ENCODE measurements at places on chromosomes 1 and 21.
A peak's percentile ranks its signal among the peaks of the same experiment; 100 is the strongest.

GRCh38 chr21:35509001-35509704, 460.1 kb upstream of the RUNX1 start:
- no peak for DNase-seq

- DNase-seq: no peak
Observed at GRCh38 chr1:158055854-158056253, 62.4 kb downstream of the KIRREL1 start.

DNA sequence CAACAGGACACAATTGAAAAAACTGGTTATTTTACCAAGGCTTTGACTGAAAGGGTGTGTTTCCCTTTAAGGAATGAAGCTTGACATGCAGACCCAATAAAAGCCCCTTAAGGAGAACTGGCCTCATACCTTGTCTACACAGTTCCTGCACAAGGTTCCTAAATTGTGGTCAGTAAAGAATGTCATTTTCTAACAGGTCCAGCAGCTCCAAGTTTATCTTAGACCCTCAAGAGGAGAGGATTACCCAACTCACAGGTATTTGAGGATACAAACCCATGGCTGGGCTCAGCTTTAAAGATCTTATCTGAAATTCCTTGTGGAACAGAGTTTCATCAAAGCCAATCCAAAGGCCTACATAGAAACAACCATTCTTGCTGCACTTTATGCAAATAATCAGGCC, 31.4 kb upstream of the CBR3 start:
- DNase-seq: no peak

GRCh38 chr21:28339403-28339802, 653.3 kb downstream of the LTN1 start:
- DNase-seq: no peak

DNA sequence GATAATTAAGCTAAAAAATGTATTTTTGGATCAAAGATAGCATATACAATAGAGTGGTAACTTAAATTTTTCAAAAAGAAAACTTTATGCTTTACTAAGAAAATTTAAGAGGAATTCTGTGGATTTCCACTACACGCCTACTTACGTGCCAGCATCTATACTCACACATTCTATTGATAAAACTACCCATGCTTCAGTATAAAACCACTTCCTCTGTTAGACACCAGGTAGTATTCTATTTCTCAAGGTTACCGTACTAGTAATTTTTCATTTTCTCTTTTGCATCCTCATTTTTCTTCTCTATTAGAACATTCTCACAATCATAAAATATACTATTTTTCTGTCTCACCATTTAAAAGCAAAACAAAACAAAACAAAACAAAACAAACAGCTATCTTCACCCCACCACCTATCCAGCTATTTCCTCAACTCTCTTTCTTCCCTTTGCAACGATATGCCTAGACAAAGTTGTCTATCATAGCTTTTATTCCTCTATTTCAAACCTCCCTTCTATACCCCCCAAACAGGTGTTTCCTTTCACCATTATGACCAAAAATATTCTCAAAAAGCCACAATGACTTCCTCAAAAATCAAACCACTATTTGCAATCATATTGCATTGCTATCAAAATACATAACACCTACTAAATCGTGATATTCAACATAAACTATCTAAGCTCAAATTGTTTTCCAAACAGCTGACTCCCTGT, 1652.0 kb downstream of the MRPL39 start:
- no peak for DNase-seq

DNA sequence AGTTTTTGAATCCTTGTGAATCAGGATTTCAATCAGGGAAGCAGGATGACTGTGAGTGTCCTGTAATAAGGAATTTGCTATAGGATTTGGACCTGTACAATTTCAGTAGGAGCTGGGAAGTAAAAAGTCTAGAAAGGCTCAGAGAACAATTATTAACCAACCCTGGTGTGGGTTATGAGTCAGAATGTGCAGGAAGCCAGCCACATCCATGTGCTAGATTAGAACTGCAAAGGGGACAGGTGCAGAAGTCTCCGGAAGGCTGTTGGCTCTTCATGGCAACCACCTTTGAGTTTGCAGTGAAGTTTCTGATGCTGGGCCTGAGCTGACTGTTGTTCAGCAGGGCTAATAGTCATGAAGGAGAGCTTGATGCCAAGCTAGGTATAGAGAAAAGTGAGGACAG, 70.7 kb downstream of the SPATA46 start:
- peak; percentile 56 for DNase-seq

GRCh38 chr1:21330544-21330943, 40.3 kb upstream of the ECE1 start:
- no peak for DNase-seq

DNA sequence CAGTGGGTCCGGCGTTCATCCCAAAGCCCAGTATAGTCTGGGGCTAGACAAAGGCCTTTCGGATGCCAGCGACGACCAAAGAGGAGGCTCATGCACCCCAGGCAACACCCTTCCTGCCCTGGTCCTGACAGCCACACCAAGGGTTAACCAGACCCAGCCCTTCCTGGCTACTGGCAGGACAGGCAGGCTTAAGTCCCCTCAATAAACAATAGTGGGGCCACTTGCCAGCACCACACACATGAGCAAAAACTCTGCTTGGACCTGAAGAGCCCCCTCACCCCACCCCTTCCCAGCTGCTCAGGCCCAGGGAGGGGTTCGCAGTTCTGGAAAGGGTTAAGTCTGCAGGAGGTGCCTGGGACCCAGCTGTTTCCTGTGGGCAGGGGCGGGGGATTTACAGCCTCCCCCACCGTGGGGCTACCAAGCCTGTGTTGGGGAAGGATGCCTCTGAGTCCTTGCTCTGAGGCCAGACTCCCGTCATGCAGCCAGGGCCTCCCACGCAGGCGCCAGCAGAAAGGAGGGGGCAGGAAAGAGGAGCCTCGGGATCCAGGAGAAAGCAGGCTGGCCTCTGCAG, 18.2 kb downstream of the PHLDA3 start:
- peak; percentile 26 for DNase-seq

- DNase-seq: no peak
Observed at GRCh38 chr21:18772404-18772803, 368.8 kb upstream of the TMPRSS15 start.

GRCh38 chr1:102550729-102551384, 554.1 kb upstream of the OLFM3 start:
- no peak for DNase-seq

- DNase-seq: no peak
Observed at GRCh38 chr1:88678405-88678804, 5.7 kb upstream of the PKN2 start.

DNA sequence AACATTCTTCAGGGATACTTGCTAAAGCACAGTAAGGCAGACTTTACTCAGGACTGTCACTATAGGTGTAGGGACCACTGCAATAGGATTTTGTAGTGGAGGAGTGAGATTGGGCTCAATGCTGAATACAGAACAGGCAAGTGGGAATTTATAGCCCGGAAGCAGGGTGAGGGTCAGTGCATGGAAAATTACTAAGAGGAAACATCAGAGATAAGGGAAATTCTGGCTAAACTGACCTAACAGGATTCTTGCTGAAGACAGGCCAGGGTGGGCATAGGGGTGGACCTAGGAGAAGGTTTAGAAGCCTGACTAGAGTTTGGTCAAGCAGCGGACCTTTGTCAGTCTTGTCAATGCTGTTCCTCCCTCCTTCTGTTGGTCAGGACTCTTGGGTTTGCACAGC, 20.8 kb upstream of the ZNF362 start:
- DNase-seq: no peak

DNA sequence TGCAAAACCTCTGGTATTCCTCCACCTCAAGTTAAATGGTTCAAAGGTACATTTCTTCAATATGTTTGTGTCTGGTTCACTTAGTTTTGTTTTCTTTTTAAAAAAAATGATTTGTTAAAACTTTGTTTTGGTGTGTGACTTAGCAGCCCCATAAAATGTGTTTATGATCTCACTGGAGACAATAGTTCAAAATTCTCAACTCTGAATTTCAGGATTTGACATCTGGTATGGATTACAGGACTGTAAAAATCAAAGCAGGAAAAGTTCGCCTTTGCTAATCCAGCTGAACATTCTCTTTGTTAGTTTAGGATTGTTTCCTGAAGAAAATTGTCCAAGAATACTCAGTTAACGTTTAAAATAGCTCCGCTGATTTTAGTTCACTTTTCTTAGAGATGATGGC, 231.7 kb downstream of the HMCN1 start:
- no peak for DNase-seq

DNA sequence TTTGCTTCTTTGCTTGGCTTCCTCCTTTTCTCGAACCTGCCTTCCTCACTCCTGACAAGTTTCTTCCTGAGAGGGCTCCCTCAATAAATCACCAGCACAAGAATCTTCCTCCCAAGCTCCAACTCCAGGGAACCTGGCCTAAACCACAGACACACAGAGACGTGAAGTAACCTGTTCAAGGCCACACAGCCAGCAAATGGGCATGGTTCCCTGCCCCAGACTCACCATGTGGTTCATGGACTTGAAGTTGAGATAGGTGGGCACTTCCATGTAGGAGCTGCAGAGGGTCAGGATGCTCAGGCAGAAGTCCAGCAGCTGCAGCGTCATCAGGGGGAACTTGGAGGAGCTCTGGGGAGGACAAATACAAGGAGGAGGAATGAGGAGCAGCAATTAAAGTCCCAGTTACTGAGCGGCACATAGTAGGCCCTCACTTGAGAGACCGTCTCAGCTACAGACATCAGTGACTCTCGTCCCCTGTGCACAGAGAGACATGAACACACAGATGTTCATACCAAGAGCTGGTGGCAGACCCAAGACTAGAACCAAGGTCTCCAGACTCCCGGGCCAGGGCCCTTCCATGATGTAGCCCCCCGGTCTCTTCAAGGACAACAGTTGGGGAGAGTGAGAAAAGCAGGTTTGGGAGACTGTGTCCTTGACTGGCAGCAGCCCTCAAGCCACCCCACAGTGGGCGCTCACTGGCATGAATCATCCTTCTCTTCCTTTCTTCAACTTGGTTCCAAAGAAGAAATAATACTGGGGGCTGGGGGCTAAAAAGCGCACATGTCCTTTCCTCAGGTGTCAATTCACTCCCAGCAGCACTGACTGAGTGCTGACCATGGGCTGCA, 15.6 kb upstream of the MATN1 start:
- DNase-seq: no peak

DNA sequence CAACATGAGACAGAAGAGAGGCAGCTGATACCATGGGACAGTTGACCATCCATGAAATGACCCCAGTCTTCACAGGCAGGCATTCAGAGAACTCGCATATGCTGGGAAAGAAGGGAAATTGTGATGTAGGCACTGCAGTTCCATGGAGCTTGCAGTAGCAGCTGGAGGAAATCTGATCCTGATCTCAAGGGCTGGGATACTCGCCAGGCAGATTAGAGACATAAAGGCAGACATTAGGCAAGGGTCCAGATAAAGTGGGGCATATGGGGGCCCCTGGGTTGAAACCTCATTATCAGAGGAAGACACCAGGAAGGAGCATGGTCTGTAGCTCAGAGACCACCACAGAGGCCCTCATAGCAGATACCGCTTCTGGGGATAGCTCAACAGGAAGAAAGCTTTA, 48.7 kb upstream of the TNR start:
- no peak for DNase-seq

- DNase-seq: peak; percentile 24
Observed at GRCh38 chr1:10033359-10033845, 644 bp downstream of the UBE4B start.

GRCh38 chr1:233912909-233913308, 8.4 kb downstream of the SLC35F3 start:
- DNase-seq: no peak

DNA sequence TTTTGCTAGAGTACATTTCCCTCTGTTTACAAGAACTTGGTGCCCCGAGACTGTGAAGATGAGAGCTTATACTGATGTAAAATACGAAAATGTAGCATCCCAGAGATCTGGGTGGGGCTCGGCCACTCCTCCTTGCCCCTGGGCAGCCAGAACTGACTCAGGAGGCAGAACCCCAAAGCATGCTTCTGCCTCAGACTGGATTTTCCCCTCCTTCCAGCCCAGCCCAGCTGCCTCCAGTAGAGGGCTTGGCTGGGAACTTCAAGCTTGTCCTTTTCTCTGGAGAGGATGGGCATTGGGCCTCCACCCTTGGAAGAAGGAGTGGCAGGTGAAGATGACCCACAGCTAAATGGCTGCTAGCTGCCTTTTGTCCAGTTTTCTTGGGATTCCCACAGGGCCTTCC, 24.3 kb upstream of the BTG2 start:
- DNase-seq: no peak

- DNase-seq: no peak
Observed at GRCh38 chr1:115479055-115479482, 141.0 kb upstream of the NGF start.

DNA sequence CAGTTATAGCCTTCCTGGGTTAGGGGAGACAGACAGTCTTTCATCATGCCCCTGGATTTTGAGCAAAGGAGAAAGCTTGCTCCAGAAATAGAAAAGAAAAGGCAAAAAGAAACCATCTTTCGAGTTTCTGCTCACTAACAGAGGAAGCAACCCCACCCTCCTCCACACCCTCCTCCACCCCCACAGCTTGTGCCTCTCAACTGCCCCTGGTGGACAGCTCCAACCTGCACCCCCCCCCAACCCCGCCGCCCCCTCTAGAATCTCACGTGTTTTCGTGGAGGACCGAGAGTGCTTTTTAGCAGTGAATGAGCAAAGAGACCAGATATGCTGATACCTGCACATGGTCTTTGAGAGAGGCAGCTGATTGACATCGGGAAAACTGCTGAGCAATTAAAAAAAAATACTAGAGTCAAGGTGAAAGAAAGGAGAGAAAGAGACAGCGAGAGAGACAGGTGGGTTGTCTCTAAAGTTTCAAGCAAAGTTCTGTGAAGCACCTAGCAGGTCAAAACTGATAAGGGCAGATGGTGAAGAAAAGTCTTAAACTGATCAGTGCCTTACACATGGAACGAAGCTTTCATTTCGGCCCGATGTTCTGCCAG, 358.3 kb downstream of the KIF26B start:
- DNase-seq: no peak

- DNase-seq: no peak
Observed at GRCh38 chr1:53567851-53568250, 108.7 kb downstream of the DMRTB1 start.

- no peak for DNase-seq
Observed at GRCh38 chr1:19350566-19350965, 38.4 kb downstream of the SLC66A1 start.

- DNase-seq: no peak
Observed at GRCh38 chr1:33289858-33290154, 31.1 kb downstream of the A3GALT2 start.

GRCh38 chr1:69076631-69077030, 491.1 kb upstream of the LRRC7 start:
- no peak for DNase-seq

GRCh38 chr1:172406968-172407367, 13.5 kb upstream of the C1orf105 start:
- no peak for DNase-seq

DNA sequence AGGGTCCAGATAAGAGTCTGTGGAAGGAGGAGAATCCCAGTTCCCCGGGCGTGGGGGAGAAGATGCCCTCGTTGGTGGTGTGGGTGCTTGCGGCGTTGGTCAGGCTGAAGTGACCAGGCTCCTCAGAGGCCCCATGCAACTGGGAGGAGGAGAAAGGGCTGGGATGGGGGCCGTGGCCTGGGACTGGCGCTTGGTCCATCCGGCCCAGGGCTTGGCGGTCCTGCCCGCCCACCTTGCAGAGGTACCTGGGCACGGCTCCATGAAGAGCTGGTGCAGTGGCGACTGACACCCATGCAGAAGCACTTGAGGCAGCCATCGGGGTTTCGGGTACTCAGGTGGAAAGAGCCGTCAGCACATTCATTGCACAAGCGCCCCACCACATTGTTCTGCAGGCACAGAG, 60.8 kb downstream of the HSPG2 start:
- no peak for DNase-seq
